NCI-H1417 treated with DMSO at 0.1 percent for 48 hours (cell line): ENCODE measurements at places on chromosomes 4 and X.

GRCh38 chr4:80521438-80521837, 185.9 kb downstream of the CFAP299 start:
- DNase-seq: no peak

GRCh38 chrX:11537141-11537540, 128.6 kb downstream of the ARHGAP6 start:
- DNase-seq: no peak

DNA sequence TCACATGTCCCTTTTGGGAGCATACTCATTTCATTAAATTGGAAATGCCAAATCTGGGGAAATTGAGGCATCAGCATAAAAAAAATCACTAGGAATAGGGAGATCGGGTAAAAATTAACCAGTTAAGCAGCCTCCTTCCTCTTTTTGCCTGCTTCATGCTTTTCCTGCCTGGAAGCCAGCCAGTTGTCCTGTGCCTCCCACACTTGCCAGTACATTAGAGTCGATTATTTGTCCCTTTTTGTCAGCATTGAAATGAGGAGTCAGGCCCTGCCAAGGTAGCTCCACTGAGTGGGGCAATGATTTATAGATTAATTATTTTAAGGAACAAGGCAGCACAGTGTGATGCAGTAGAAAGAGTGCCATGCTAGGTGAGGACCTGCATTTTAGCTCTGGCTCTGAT, 55.3 kb downstream of the SH2D1A start:
- DNase-seq: no peak

- peak; percentile 61 for DNase-seq
Observed at GRCh38 chr4:166165829-166166420, 292.9 kb downstream of the TLL1 start.

DNA sequence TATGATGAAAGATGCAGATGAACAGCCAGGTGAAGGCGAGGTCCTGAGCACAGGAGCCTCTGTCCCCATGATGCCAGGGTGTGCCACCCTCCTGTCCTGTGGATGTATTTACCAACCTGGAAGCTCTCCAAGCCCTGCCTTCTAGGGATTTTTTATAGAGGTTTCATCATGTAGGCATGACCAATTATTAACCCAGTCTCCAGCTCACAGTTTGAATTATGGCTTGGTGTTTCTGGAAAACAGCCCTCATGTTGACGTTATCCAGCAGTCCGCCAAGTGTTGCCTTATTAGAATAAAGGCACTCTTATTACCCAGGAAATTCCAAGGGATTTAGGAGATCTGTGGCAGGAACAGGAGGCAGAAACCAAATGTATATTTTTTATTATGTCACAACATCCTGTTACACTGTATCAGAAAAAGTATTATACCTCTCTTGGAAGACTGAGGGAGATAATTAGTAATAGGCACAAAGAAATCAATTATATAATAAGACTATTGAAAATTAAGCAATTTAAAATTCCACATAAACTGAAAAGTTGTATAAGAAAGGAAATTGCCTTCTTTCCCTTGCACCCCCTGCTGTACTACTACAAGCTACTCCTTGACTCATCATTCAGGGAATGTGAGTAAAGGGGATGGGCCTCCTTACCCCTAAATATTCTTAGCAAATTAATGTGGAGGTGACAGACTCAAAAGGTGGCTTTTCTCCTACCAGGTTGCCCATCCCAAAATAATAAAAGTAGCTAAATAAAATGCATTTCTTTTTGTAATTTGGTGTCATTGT, 129.6 kb downstream of the ZNF330 start:
- DNase-seq: peak; percentile 10

GRCh38 chr4:8333726-8334460, 64.3 kb downstream of the HTRA3 start:
- DNase-seq: no peak

GRCh38 chr4:116143198-116143597, 942.2 kb downstream of the TRAM1L1 start:
- DNase-seq: no peak

DNA sequence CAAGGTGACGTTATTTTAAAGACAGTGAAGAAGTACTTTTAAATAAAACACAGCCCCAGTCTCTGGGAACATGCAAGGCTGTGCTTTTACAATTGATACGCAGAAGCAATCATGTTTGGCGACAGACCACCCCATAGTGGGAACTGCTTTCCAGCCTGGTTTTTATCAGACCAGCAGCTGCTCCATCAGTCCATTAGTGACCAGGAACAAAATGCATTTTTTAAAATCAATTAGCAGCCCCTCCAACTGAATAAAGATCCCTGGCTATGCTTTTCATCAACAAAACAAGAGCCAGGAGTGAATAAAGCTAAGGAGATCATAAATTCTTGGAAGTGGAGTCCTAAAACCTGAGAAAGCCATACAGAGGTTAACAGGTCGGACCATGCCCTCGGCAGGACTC, 153.0 kb upstream of the TENM3 start:
- no peak for DNase-seq

- peak; percentile 52 for DNase-seq
Observed at GRCh38 chr4:99790796-99791617, 25.6 kb upstream of the DAPP1 start.

DNA sequence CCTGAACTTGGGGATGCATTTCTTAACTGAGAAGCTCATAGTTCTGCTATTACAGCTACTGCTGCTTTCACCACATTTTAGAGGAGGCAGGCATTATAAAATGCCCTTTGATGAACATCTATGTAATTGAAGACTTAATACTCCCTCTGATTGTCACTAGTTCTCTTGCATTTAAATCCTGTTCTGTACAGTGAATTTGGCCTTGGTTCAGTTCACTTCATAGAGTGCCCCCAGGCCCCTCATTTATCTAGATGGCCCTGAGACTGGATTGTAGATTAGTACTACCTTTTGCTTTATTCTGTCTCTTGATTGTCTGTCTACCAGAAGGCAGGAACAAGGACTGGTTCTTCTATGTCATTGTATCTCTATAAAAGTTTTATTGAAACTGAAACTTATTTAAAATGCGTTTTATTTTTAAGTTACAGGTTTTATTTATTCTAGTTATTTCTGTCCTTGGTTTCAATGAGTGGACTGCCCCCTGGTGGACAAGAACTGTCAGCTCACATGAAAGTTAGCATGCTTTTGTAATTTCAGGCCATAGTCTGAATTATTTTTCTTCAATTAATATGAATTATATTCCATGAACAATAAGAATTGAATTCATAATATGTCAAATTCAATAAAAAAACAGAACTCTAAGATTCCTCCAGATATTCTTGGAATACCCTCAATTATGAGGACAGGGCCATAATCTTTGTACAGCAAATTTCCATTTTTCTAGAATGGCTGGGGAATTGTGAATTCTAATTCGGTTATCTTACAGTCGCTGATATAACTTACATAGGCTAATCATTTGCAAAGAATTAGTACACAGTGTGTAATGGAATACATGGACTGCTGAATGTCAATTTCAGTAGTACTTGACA, 47.2 kb upstream of the TMEM33 start:
- DNase-seq: no peak

- peak; percentile 11 for DNase-seq
Observed at GRCh38 chr4:105715692-105716278, 7.2 kb downstream of the GSTCD start.

DNA sequence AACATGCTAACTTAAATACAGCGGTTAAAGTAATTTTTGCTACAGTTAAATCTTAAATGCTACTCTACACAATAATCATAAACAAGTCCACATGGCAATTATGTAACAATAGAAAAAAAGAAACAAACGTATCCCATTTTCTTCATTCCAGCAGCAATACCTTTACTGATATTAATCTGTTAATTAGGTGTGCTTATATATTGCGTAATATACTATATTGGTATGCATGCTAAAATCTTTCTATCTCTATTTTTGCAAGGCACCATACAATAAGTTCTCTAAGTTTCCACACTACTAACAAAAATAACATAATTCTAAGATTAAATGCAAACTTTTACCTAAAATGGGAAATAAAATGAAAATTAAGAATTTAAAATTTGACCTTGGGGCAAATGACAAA, 500.6 kb downstream of the SPOCK3 start:
- DNase-seq: no peak

DNA sequence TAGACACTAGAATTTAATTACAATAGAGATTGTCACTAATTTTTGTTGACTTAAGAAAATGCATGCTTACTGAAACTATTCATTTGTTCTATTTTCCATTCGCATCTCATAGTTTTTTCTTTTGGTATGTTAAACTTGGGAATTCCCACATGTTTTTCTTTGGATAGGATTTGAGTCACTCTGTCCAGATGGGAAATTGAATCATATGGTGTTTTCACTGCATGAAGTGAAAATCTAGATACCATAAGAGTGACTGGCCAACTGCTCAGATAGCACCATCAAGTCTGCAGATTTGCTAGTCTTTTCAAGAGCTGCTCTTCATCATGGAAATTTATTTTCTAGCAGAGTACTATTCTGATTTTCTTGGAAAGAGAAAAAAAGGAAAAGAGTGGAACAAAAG, 172.6 kb downstream of the FAM47B start:
- DNase-seq: no peak

- peak; percentile 62 for DNase-seq
Observed at GRCh38 chrX:111431001-111431400, 19.0 kb upstream of the DCX start.

DNA sequence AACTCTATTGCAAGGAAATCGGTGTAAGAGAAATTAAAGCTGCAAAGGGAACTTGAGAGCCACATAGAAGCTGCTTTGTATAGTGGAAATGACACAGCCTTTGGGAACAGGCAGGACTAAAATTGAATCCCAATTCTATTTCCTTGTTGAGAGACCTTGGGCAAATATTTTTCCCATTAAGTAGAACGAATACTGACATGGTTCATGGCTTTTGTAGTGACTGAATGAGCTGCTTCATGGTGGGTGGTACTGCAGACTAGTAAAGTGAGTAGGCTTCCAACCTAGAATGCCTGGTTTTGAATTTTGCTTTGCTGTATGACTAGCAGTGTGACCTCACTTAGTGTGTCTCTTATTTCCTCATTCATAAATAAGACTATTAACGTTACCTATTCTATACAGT, 182.2 kb upstream of the KCNIP4 start:
- DNase-seq: no peak

DNA sequence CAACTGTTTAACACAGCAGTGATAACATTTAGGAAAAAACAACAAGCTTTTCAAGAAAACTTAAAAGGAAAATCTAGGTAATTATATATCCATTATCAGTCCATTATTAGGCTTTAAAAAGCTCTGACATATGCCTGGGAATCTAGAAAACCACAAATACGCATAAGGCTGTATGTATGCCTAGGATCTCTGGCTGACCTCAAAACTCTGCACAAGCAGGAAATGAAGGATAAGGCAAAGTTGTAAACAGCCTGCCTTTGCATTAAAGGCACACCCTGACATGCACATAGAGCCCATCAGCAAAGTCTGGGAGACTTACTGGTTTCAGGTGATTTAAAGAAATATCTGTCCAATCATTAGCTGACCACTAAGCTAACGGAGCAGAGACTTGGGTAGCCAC, 14.0 kb downstream of the TIMP1 start:
- DNase-seq: no peak

GRCh38 chrX:69142788-69143469, 22.3 kb downstream of the PJA1 start:
- DNase-seq: no peak

DNA sequence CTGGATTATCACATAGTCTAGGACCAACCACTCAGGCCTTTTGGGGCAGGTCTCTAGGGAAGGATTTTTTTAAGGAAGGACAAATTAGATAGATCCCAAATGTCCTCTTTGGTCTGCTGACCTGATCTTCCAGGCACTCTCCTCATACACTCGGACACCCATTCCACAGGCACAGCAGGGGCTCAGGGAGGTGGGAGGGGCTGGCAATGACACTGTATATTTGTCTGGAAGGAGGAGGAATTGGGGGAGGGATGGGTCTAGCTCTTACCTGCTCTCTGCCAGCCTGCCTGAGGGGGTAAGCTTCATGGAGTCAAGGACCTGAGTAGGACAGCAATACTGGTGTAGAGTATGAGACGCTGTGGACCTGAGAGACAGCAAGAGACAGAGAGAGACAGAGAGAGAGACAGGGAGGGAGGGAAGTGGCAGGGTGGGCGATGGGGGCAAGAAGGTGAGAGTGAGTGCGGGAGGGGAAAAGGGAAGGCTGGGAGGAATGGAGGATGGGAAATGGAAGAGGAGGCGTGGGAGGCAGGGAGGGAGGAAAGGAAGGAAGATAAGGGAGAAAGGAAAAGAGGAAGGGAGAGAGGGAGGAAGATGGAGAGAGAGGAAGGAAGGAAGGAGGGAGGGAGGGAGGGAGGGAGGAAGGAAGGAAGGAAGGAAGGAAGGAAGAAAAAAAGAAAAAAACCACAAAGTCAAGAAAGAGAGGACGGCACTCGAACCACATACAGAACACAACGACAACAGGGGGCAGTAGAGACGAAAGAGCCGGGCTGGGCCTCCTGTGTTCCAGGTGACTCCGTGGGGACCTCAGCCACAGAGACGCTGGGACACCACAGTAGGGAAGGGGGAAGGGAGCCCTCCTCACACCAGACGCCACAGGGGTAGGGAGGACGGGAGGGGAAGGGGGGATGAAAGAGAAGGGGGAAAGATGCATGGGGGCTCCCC, 1.8 kb downstream of the IQSEC2 start:
- DNase-seq: no peak

- no peak for DNase-seq
Observed at GRCh38 chr4:2915789-2916188, 47.4 kb downstream of the NOP14 start.

GRCh38 chr4:125529071-125529470, 214.3 kb downstream of the FAT4 start:
- DNase-seq: no peak

- DNase-seq: no peak
Observed at GRCh38 chr4:3573131-3573530, 40.9 kb upstream of the LRPAP1 start.

- no peak for DNase-seq
Observed at GRCh38 chrX:106898462-106898861, 4.7 kb downstream of the RIPPLY1 start.

GRCh38 chrX:1261285-1261684, 7.3 kb upstream of the CSF2RA start:
- no peak for DNase-seq

- DNase-seq: no peak
Observed at GRCh38 chr4:37225778-37226177, 18.8 kb upstream of the NWD2 start.
